Hematopoietic multipotent progenitor cell treated with erythropoietin and hydrocortisone succinate and interleukin-3 and kit ligand, for 4 days (in vitro differentiated cells): ENCODE measurements at places on chromosomes 2 and 18.

GRCh38 chr18:79217979-79218604, 148.9 kb downstream of the ATP9B start:
- no peak for DNase-seq

GRCh38 chr2:236682651-236683422, 113.2 kb downstream of the ACKR3 start:
- no peak for DNase-seq

- DNase-seq = no peak
These were observed 29.8 kb upstream of the DNMT3A start for GRCh38 chr2:25371253-25372241.

- DNase-seq = no peak
These were observed 78.5 kb downstream of the LRP1B start for GRCh38 chr2:142052220-142052863.

- DNase-seq = no peak
These were observed 53.3 kb upstream of the ACAA2 start for GRCh38 chr18:49866680-49867079.

- DNase-seq = peak; percentile 94
These were observed 102.3 kb upstream of the SMAD7 start for GRCh38 chr18:49052891-49053644.

DNA sequence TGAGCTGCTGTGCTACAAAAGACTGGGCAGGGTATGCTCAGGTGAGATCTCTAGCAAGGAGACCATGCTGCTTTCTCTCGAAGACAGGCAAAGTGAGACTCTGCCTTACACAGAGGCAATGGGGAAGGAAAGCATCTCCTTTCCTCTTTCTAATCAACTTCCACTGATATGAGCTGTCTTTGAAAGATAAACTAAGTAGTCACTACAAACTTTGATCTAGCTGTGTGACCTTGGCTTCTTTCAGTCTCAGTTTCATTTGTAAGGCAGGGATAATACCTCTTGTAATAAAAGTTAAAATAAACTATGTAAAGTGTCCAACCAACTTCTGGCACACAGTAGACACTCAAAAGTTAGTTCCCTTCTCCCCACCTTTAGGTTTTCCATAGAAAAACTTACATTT, 7.5 kb downstream of the CCDC93 start:
- no peak for DNase-seq

DNA sequence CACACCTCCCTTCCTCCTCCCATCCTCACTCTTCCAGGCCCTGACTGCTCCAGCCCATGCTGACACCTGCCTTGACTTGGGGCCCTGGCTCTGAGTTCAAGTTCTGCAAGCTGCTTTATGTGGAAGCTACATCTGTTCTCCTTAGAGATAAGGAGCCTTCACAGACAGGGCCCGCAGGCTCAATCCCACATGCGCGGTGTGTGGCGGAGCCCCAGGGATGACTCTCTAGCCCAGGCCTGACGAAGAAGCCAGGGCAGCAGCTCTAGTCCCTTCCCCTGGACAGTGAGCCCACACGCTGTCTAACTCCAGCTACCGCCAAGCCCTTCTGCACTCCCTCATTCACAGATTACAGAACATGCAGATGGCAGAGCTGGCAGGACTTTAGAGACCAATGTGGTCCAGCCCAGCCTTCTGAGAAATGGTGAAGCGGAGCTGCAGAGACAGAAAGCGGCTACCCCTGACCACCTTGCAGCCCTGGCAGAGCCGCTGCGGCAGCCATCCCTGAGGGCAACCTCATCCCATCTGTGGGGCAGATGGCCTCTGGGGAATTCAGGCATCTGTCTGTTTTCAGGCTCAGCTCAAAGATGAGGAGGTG, 304.3 kb downstream of the CELF4 start:
- DNase-seq = no peak

- DNase-seq = no peak
These were observed 39.7 kb downstream of the SMAD7 start for GRCh38 chr18:48910972-48911545.

DNA sequence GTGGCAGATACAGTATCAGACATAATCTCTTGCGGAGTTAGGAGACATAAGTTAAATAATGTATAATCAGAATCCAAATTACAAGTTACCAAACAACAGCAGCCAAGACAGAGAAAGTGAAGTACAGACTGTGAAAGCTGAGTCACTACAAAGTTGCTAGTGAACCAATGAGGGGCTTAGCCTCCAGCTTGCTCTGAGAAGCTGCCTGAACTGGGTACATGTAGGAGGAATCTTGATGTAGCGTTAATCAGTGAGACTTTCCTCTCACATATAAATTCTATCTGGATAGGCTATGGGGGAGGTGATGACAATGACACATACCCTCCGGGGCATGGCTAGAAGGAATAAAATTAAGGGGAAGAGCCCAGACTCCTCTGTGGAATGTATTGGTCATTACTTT, 1234.3 kb upstream of the DDX18 start:
- no peak for DNase-seq

DNA sequence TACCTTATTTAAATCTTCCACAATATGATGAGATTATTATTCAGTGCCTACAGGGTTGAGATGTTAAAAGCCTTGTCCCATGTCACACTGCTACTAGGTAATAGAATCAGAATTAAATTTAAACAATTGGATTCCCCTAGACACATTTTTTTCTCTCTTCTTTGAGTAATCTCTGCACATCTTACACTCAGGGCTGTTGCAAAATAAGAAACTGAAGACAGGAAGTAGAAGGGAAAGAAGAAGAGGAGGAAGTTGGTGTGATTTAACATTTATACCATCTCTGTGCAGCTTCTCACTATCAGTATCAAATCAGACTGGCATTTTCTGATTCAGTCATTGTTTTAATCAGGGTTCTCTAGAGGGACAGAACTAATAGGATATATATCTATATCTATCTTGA, 677.6 kb downstream of the IRS1 start:
- DNase-seq = peak; percentile 67

GRCh38 chr2:221943076-221943810, 355.6 kb downstream of the PAX3 start:
- no peak for DNase-seq

DNA sequence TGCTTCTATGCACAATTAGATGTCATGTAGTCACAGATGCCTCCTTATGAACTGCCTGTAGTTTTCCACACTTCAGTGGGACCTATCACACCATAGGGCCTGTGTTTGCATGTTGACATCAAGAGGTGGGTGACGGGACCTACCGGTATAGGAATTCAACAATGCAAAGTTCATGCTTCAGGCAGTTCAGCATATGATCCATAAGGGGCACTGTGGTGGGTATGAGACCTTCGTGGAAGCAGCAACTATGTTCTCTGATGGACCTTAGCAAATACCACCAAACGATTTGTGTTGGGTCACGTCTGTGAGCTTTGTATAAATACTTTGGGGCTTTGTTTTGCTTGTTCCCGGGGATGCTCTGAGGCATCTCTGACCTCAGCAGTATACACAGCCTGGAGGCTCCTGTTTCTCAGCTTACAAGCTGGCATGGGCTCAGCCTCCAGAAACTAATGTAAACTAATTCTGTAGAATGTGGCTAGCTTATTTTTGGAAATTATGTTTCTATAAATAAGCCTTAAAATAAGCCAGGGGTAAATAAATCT, 111.6 kb downstream of the DTNA start:
- DNase-seq = peak; percentile 10

DNA sequence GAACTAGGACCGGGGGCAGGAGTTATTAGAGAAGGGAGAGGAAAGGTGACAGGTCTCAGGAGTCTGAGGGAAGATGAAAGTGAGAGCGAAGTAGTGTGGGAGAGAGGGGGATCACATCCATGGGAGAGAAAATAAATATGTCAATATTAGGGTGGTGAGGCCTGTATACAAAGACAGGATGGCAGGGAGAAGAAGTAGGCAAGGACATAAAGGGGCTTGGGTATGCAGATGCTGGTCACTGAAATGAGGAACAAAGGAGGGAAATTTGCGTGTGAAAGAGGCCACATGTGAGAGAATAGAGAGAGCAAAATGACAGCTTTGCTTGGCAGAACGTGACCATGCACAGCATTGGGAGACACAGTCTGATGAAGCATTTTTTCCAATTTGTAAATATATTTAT, 13.6 kb downstream of the METAP1D start:
- DNase-seq = peak; percentile 80

- no peak for DNase-seq
These were observed 24.2 kb downstream of the TRAF3IP1 start for GRCh38 chr2:238344517-238344916.

DNA sequence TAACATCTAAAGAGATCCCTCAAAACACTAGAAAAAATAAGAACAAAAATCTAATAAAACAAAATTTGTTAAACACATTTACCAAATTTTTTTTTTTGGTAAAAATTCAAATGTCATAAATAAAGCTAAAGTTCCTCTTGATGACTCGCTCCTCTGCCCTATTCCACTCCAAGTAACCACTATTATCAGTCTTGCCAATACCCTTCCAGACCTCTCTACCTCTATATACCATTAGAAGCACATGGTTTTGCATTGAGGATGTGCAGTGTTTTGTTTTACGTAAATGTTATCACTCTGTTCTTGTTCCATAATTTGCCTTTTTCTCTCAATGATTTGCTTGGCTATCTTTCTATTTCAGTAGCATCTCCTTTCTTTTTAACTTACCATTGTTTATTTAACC, 10.9 kb downstream of the IL1B start:
- DNase-seq = peak; percentile 48

DNA sequence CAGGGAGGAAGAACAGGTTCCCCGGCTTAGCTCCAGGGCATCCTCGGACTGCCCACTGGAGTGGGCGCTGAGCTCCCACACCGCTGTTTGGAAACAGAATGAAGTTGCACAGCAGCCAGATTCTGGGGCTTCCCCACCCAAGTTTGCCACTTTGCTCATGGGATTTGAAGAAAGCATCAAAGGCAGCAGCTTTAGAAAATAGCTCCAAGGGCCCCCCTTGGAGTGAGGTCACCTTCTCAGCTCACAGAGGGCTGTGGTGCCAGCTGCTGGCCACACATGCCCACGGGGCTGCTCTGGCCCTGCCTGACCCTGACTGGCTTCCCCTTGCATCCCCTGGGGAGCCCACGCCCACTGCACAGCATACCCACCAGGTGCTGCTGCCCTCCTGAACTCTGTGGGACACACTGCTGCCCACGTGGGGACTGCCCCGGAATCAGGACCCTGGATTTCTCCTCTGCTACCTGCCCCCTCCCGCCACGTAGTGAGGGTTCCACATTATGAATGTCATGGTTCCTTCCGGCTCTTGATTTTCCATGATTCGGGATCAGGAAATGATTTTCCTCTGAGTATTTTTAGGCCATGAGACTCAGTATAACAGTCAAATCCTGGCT, 70.3 kb downstream of the TGOLN2 start:
- no peak for DNase-seq

GRCh38 chr2:201093573-201093972, 21.8 kb downstream of the NDUFB3 start:
- peak; percentile 75 for DNase-seq

DNA sequence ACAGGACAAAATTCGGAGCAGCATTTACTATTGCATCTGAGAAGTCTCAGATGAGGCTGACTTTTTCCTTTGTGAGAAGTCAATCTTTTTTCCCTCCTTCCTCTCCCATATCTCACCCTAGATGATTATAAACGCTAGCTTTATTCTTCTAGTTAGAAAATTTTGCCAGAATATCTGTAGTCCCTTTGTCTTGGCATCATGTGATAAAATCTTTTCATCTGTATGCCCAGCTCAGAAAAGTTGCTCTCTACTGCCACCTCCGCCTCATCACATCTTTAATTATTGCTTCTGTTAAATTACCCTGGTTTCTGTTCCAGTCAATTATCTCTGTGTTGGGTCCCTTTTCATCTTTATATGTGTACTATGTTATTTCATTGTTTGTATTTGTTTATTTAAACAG, 210.8 kb upstream of the SLC35G4 start:
- peak; percentile 35 for DNase-seq

- no peak for DNase-seq
These were observed 89.7 kb downstream of the SPTBN1 start for GRCh38 chr2:54545702-54546450.

- DNase-seq = no peak
These were observed 319.9 kb upstream of the THUMPD2 start for GRCh38 chr2:40098786-40099470.
